ENCODE measurements at places on chromosomes 6 and 20.

GRCh38 chr6:135600931-135601330, 103.4 kb upstream of the AHI1 start:
- DNase-seq, result no peak

DNA sequence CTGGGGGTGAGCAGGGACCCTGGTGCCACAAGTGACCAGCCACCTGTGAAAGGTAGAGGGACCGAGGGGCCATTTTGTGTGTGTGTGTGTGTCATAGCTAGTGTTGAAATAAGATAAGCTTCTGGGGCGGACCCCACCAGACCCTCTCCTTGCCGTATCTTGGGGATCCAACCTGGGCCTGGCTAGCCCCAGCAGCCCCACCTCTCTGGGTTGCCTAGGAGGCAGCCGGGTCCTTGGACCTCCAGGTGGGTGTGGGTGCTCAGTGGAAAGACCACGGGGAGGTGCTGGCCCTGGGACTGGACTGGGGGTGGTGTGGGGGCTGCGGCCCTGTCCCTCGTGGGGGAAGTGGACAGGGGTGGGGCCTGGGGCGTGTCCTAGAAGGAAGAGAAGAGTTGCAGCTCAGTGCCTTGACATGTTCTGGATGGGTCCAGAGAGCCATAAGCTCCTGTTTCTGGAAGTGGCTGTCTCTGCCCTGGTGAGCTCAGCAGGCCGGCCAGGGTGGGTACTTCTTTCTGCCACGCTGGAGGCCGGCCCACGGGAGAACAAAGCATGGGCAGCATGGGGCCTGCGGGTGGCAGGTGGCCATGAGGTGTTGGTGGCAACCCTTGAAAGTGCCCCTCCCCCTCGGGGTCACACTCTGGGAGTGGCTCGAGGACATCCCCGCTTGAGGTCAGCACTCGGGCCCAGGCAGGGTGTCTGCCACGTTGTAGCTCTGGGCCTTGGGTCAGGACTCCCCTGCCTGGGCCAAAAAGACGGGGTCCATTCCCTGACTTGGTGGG, 8.4 kb downstream of the RBBP8NL start:
- DNase-seq, result no peak

GRCh38 chr6:48188158-48188557, 77.2 kb upstream of the PTCHD4 start:
- no peak for DNase-seq

- DNase-seq, result no peak
These were observed 122.6 kb downstream of the LRRC1 start for GRCh38 chr6:53917464-53917842.

DNA sequence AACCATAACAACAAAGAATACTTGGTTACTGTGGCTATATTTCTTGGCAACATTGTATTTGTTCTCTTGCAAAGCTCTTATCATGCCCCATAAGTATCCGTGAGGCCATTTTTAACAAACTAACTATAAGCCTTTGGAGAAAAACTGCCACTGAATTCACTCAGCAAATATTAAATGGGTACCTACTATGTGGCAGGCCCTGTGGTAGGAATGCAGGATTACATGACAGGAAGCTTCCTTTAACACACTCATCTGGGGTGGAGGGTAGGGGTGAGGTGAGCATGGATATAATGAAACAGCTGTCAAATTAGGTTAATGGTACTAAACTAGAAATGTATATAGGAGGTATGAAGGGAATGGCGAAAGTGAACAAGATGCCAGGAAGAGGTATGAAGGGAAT, 504.8 kb downstream of the MEI4 start:
- DNase-seq, result no peak
